ELF-1 (cell line): ENCODE measurements at places on chromosomes 7 and 10.

- no peak for DNase-seq
Observed at GRCh38 chr10:77915319-77916105, 11.0 kb downstream of the DLG5 start.

DNA sequence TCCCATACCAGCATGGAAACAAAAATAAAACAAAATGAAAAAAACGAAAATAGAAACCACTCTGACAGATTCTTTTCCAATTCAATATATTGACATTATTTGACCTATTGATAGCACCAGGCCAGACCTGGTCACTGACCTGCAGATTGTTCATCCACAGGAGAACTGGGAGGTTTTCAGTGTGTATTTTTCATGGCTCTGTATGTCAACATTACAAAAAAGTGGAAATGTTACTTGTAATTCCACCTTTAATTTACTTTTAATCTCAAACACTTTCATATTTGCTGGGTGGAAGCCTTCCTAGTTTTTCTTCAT is 2.9 kb downstream of the HKDC1 start:
- no peak for DNase-seq

DNA sequence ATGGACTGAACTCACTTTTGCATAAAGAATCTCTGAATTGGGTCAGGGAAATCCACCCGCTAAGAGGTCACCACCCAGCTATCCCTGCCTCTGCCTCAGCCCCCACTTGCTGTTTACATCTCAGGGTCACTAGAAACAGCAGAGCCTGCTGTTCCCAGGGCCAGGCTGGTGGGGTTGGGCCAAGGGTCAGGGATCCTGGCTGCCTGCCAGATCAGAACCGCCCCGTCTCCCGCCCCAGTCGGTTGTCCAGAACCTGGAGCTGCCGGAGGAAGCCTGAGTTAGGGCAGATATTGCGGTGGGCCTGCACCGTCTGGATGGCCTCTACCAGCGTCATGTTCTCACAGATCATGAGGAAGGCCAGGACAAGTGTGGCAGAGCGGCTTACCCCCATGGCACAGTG is 17.0 kb upstream of the SAMD8 start:
- DNase-seq: no peak

- DNase-seq: no peak
Observed at GRCh38 chr7:67673861-67674260, 677.2 kb downstream of the TYW1 start.

DNA sequence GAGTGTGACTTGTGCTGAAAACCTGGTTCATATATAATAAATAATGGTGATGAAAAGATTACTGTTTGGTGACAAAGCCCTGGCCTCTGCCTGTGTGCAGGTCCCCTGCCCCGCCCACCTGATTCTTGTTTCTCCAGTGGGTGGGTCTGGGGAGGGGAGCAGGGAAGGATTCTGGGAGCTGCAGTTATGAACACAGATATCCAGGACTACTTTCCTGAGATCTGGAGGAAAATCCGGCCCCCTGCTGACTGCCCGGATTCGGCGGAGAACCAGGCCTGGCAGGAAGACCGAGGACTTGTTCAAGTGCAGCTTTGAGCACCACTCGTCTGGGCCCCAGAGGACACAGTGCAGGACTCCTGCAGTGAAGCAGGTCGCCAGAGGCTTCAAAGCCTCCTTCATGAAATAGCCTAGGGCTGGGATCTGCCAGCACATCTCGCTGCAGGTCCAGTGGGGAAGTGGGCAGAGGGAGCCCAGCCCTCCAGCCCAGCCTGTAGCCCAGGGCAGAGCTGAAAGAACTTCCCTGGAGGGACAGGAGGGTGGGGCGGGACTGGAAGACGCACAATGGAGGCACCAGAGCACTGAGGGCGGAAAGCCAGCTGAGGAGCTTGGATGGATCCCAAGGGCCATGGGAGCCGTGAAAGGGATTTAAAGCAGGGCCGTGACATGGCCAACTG is 7.0 kb downstream of the ATP6V0E2 start:
- peak; percentile 24 for DNase-seq

DNA sequence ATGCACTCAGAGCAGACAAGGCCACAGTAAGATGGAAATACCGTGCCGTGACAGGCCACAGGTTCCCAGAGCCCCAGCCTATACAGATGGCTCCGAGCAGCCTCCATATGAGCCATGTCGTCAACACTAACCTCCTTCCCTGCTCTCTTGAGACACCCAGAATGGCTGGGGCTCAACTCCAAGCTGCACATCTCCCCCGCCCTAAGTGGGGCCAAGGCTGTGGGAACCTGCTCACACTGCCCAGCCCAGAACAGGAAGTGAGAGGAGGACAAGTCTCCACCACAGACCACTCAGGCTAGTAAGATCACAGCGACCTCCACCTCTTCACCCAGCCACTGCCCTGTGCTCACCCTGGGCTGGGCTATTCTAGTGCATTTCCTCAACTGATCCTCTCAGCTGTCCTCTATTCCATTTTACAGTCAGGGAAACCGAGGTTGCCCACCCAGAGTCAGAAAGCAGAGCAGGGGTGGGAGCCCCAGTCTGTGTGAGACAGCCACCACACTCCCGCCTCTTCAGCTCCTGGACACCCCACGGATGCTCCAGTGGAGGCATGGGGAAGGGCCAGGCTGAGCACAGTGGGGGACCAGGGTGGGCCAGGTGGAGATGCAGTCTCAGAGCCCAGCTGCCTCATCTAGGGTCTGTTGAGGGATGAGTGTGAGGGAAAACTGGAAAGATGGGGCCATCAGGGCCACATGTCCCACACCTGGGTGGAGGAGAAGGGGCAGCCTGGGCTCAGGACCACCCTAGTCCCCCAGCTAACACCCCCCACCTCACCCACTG is 11.6 kb downstream of the GRID1 start:
- no peak for DNase-seq

- DNase-seq: no peak
Observed at GRCh38 chr7:54906963-54907362, 111.9 kb upstream of the EGFR start.

DNA sequence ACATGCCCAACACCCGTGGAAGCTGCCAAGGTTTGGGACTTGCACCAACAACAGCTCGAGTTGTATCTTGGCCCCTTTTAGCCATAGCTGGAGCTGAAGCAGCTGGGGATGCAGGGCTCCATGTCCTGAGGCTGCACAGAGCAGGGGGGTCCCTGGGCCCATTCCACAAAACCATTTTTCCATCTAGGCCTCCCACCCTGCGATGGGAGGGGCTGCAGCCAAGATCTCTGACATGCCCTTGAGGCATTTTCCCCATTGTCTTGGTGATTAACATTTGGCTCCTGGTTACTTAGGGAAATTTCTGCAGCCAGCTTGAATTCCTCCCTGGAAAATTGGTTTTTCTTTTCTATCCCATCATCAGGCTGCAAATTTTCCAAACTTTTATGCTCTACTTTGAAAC is 637.8 kb upstream of the VSTM2A start:
- peak; percentile 57 for DNase-seq

GRCh38 chr10:18606051-18606695 is 45.2 kb downstream of the NSUN6 start:
- DNase-seq: no peak

GRCh38 chr7:36263095-36263484 is 110.0 kb downstream of the EEPD1 start:
- no peak for DNase-seq

DNA sequence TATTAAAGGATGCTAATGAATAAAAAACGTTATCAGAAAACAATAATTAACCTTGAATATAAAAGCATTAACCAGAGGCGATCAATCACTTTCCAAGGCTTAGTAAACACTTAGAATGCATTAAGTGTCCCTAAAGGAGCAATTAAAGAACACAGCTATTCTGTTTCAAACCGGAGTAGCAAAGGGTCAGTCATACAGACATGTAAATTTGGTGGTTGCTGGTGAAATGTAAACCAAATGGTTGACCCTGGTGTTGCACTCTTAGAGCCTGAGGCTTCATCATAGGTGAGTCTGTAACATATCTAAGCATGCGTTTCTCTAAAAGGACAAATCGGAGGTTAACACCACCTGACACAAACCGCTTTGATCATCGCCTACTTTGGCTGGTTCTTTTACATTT is 1280.1 kb downstream of the TYW1 start:
- no peak for DNase-seq

DNA sequence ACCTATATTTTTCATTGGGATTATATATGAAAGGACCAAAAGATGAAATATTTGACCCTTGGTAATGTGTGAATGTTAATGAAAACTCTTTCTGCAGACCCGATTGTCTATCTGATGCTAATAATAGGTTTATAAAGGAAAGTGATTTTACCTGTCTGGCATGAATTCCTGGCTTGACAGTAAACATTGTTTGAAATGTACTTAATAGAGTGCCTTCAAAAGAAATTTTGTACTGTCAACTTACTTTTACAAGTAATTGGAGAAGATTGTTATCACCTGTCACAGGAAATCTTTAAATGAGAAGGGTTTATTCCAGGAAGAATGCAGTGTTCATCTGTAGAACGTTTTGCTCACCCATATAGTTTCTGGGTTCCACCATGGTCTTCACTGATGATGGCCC is 588.2 kb downstream of the INHBA start:
- DNase-seq: no peak

DNA sequence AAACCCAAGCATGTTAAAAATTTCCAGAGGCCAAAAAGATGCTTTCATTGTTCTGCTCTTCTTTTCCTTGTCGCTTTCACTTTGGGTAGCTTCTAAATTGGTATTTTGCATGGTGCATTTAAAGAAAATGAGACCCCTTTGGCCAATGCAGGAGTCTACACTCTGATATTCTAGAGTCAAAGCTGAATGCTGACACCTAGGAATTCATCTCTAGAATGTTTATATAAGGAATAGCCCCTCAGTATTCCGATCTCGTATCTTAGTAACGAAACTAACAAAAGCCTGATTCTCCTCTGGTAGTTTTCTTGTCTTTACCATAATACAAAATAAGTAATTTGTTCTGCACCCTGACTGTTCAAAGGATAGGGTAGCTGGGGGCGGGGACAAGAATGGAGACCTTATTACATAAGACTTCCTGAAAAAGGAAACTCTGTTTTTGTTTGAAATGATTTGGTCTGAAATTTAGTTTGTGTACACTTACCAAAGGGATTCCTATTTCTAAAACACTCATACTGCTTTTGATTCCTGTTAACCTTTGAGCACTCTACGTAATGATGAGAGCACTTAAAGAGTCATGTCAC is 17.1 kb downstream of the IKZF1 start:
- no peak for DNase-seq

DNA sequence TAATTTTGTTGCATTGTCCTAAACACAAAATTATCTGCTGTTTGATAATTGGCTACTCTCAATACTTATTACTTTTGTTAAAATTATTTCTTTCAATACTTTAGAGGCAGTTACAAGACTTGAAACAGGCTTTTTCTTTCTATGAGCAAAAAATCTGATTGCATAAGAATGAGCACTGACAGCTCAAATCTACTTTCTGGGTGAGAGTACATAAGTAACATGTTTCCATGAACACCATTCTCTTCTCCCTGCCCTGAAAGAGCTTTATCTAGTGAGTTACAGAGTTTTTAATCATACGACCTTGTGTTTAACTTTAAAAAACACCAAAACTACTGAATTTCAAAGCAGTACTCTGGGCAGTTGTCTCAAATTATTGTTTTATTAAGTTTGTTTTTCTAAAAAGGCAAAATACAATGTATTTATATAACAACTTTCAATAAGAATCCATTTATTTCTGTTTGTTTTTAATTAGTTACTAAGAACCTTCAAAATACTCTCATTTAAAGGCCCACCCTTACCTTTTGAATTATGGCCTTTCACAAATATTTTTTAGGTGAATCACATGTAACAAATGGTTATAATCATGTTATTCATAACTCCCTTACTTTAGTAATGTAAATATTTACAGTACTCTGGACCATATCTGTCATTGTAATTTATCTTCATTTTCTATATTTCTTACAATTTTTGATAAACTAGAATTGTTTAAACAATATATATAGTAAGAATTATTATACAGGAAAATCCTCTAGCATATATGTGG is 23.0 kb upstream of the TFAM start:
- DNase-seq: no peak

GRCh38 chr10:96339956-96340904 is 18.6 kb downstream of the OPALIN start:
- peak; percentile 65 for DNase-seq

DNA sequence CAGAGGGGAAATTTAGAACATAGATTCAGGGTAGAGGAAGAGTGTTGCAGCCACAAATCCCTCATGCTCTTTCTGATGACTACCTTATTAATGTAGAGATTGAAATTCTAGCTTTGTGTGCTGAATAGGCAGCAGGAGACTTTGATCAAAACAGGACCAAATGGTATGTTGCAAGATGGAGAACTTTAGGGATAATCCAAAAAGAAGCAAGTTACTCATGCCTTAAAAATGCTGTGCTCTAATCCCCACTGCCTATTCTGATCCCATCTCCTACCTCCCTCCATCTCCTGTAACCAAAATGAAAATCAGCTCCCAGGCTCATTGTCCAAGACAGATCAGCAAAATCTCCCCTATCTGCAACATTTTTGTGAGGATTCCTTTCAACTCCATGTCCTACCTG is 31.3 kb downstream of the CH25H start:
- no peak for DNase-seq

GRCh38 chr10:121032460-121032859 is 181.3 kb downstream of the WDR11 start:
- peak; percentile 65 for DNase-seq

GRCh38 chr10:79133416-79133815 is 64.7 kb downstream of the ZMIZ1 start:
- no peak for DNase-seq

DNA sequence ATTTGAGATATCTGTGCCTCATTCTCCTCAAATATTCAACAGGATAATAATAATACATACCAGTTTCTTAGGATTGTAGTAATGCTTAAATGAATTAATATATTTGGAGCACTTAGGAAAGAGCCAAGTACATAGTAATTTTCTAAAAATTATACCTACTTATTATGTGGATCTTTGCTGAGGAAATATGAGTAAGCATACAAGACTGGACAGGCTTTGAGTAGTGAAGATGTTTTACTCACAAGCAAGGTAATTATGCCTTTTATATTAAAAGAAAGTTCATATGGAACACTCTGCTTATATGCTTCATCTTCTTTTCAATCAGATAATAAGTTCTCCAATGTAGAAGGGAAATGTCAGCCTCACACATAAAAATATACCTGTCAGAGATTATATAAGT is 337.5 kb upstream of the KAT6B start:
- DNase-seq: no peak

DNA sequence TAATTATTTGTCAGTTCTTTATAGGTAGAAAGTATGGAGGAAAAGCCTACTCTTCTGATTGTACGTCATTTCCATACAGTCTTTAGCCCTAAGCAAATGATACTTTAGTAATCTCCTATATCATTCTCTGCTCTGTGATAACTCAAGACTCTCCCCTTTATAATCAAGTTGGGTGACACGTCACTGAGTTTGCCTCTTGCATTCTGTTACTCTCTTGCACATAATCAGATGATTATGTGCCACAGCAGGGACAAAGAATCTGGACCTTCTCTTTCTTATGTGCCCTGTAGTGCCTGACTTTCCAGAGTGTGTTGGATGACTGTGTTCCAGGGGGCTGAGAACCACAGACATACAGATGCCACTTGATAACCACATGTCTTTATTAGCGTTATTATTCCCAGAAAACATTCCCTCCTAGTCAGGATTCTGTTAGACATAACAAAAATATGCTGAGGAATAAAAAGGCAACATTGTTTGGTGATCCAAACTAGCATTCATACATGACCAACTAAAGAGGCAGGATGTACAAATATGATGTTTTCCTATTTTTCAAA is 116.4 kb upstream of the HGF start:
- no peak for DNase-seq
